Activated T-helper 1 cell treated with Interleukin-2 at 50 U/mL for 16 hours (primary cell): ENCODE measurements at places on chromosomes 4 and X.
A peak's percentile ranks its signal among the peaks of the same experiment; 100 is the strongest.

DNA sequence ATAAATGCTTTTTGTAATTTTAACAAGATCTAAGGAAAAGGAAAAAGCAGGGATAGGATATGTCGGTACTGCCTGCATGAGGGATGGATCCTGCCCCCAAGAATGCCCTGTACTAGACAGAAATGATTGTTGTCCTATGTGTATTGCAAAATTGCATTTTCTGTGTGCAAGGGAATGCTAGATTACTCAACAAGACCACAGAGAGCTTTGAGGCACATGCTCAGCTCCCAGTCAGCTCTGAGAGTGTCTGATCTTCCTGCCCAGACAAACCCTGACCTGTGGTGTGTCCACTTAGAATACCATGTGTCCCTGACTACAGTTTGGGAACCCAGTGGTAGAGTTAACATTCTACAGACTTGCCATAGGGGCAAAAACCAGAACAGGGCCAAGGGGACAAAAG is 129.2 kb upstream of the PAK3 start:
- DNase-seq: no peak

GRCh38 chr4:73340917-73341316 is 63.2 kb upstream of the ALB start:
- no peak for DNase-seq

GRCh38 chrX:138128027-138128671 is 562.2 kb downstream of the ZIC3 start:
- DNase-seq: no peak

DNA sequence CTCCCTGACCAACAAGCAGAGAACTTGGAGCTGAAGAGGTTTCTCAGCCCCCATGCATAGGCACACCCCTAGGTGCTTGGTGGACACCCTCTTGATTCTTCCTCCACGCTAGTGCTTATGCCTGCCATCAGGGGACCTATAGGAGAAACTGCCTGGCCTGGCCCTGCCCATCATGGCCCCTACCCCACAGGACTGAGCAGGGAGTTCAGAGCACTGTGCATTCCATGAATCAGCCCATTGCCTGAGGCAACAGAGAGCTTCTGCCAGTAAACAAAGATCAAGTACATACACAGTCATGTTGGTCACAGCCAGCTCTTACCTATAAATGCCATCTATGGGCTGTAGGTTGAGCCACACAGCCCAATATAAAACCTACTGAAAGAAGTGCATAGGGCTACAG is 99.1 kb upstream of the EDNRA start:
- DNase-seq: no peak

- no peak for DNase-seq
Measured at GRCh38 chrX:23344238-23344903, 9.7 kb downstream of the PTCHD1 start.

- no peak for DNase-seq
Measured at GRCh38 chrX:70128071-70128470, 5.2 kb upstream of the IGBP1 start.

DNA sequence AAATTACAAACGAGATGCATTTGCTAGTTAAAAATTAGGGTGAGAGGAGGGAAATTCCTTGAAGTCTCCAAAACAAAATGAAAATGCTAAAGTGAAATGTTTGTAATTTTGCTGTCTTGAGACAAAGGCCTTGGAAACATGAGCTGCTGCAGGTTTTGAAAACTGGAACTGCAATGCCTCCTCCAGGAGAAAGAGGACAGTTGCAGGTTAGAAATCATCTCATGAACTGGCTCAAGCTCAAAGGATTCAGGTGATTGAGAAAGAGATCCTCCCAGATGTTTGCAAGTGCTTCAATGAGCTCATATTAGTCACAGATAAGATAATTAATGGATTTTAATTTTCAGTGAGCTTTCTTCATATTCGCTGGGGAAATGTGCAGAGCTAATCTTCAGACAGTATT is 32.4 kb downstream of the SMPX start:
- no peak for DNase-seq

DNA sequence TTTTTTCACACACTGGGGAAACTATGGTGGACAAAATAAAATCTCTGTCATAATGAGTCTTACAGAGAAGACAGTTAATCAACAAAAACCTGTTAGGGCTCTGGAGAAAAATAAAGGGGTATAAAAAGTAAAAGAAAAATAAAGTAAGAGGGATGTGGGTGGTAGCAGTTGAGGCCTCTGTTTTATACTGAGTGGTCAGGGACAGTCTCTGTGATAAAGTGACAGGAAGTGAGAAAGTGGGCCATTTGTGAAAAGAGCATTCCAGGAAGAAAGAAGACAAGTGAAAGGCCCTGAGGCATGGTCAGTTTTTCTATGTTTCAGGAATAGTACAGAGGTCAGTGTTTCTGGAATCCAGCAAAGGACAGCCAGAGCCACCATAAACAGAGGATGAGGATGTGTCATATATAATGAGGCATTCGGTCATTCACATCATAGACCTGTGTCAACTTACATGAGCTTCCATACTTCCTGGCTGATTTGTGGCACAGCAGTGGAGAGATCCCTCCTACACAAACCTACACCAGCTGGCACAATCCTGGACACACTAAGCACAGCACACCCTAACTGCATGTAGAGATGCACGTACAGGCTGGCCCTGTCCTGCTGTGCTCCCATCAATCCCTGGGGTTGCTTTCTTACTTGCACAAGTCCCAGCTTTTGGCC is 64.4 kb upstream of the NAP1L5 start:
- no peak for DNase-seq

- no peak for DNase-seq
Measured at GRCh38 chrX:136258951-136259350, 7.8 kb upstream of the MAP7D3 start.

DNA sequence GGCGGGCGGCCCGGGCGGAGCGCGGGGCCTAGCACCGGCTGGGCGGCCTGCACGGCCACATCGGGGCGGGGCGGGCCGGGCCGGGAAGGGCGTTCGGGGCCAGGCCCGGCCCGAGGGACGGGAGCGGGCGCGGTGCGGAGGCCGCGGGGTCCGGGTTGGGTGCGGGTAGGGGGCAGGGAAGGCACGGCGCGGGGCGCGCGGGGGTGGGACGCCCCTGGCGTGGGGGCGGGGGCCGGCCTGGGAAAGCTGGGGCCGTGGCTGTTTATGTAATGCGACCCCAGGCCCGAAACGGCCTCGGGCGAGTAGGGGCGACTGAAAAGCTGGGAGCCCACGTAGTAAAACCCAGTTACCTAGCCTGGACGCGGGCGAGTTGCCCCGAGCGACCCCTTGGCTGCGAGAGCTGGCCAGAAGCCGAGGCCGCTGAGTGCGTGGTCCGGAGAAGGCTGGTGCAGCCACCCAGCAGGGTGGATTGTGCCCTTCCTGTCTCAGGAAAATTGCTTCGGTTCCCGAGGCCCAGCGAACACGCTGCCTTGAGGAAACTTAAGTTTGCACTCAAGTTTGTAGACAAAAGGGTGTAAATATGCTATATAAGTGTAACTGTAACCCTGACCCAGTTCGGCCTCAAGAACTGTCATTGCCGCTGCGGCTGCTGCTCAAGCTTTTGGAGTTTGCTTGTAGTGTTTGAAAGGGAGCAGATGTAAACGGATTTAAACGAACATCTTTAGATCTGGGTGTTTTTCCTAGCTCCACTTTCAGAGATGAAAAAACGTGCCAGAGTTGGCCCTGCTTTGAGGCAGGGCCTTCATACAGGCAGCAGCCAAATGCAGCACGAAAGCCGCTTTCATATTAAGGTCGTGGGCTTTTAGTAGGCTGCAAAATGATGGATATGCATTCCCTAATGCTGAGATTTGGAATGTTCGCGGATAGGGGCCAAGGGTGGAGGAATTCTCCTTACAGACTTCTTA is 674 bp downstream of the SEC24B start:
- DNase-seq: peak; percentile 2

- DNase-seq: no peak
Measured at GRCh38 chr4:82398263-82398662, 24.5 kb upstream of the HNRNPD start.
